ENCODE measurements at places on chromosomes 6 and 20. TPM values are rescaled to one million over a fixed set of nuclear protein-coding genes. Genes with fewer than 3 reads are reported as not detected.

Gene CLIC1
- total RNA-seq, result 927 TPM

Gene BPI
- not detected for total RNA-seq

Gene FILIP1
- 0.37 TPM for total RNA-seq

Gene NKX2-2
- total RNA-seq, result 0.20 TPM

Gene ARMC12
- 0.20 TPM for total RNA-seq

Measured in subcutaneous preadipocyte (primary cell).